ENCODE measurements at places on chromosomes 5 and 9. TPM values are rescaled to one million over a fixed set of nuclear protein-coding genes. Genes with fewer than 3 reads are reported as not detected.

Gene LCP2
- polyA plus RNA-seq = not detected

DNA sequence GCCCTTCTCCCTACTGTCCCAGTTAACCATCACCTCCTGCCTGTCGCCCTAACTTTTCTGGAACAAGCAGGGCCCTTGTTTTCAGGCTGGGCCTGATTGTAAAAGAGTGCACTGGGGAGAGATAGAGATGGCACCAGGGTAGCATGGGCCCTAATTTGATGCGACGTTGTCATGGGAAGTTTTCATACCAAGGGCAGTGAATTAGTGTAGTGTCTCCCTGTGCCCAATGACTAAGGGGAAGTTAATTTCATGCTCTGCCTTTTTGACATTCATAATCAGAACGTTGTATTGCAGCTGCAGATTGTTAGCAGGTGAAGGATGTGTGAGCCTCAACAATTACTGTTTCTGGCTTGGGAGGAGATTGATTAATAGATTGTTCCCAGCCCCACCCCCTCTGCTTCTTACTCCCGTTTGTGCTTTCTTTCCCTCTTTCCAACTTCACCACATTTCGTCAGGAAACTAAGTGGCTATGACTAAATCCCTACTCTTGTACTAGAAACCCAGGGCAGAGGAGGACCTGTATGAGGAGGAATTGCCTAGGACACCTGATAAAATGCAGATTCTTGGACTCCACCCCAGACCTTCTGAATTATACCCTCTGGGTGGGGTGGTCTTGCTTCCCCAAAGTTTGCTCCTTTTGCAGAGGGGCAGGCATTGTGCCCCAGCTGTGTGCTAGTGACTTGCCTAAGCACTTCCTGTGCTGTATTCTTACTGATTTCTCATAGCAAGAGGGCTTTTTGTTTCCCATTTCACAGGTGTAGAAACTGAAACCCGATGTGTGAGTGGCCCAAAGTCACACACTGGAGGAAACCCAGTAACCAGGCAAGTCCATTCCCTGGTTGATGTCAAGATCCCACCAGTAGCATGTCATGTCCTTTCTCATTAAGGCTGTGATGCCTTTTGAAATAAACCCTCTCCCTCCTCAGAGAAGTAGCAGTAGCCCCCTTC lies 56.3 kb downstream of the DAB2IP start:
- DNase-seq = no peak

- DNase-seq = no peak
Measured at GRCh38 chr5:90223756-90224155, 185.8 kb downstream of the CETN3 start.

GRCh38 chr9:116935149-116935897 lies 248.2 kb downstream of the TRIM32 start:
- no peak for DNase-seq

GRCh38 chr5:83026930-83027687 lies 50.1 kb downstream of the TMEM167A start:
- DNase-seq = no peak

GRCh38 chr9:87499424-87500017 lies 1.9 kb downstream of the DAPK1 start:
- DNase-seq = no peak

DNA sequence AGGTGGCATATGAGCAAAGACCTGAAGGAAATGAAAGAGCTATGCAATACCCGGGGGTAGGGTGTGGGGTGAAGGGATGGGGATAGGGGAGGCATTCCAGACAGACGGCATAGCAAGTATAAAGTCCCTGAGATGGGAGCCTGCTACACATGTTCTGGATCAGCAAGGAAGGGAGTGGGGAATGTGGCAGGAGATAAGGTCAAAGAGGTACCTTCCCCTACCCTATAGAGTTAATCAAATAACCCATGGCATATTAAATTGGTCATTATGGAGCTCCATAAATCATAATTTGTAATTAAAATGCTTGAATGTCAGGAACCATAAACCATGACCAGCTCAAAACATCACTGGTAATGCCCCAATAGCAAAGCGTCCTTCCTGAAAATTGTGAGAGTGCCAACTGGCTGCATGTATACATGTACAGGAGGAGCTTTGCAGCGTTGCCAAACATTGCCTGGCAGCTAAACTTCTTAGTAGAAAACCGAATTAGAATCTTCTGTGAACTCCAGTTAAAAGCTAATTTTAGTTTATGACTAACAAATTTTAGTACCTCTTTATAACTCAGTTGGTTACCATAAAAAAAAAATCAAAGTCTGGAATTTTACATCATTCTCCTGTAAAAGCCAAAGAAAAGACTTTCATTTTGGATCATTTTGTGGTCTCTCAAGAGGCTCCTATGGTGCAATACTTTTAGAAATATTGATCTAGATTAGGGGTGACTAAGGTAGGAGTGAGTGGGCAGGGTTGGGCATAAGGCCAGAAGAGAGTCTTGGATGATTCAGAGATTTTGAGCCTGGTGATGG lies 4.7 kb downstream of the DNAI1 start:
- peak; percentile 11 for DNase-seq

DNA sequence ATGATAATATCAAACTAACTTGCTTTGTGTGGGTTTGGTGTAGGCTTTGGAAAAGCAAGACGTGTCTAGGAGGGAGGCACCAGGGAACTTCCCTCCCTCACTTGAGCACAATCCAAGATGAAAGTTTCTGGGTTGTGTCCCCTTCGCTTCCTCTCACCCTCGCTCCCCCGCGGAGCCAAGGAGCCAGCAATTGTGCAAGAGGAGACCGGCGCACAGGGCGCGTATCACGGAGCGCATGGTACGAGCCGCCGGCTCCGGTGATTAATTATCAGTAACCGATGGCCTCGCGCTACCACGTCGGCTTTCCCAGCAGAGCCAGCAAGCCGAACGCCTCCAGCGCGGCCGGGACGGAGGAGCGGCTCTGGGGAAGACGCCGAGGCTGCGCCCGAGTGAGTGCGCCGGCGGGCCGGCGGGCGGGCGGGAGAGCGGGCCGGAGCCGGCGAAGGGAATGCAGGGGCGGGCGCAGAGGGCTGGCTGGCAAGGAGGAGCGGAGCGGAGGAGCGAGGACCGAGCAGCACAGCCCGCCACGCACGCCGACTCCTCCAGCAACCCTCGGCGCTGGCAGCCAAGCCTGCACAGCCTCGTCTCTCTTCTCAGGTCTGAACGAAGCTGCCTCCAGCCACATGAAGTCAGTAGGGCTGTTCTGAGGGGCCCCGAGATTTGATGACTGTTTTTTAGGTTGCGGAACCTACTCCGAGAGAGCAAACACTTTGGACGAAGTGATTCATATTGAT lies 143.6 kb downstream of the BNC2 start:
- DNase-seq = peak; percentile 84

Gene CPLANE1
- polyA plus RNA-seq = 5.4 TPM

Gene CYSRT1
- 0.81 TPM for polyA plus RNA-seq

DNA sequence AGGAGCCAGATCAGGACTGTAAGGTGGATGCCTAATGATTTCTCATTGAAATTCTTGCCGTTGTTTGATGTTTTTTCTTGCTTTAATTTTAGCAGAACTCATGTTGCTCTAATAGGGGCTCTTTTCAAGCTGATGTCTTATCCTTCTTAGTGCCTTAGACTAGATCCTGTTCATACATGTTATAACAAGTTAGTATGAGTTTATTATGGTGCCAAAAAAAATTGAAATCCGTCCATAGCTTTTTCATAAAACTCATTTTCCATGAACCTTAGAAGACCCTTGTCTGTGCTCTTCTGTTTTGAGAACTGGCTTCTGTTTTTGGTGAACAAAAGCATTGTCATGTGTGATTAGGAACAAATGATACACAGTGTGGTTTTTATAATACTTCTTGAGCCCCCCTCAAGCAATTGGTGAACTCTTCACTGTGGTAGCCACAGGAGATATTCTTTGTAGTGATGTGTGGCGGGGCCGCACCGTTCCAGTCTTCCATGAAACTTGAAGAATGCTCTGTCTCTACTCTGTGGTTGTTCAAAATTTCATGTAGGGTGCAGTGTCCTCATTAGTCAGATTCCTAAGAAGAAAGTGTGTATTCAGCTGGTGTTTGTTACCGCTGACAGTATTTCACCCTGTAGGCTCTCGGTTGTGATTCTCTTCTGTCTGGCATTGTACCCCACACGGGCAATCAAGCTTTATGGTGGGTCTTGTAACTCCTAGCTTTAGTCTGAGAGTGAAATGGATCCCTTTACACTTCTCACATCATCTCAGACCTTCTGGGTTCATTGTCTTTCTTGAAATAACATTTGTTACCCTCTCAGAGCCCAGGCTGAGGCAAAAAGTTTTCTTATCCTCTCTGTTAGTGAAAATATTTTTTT lies 10.7 kb downstream of the OTULIN start:
- no peak for DNase-seq

Gene GBGT1
- polyA plus RNA-seq = 2.6 TPM

Gene CCNI2
- 0.26 TPM for polyA plus RNA-seq

Gene ANKRD31
- 0.15 TPM for polyA plus RNA-seq

DNA sequence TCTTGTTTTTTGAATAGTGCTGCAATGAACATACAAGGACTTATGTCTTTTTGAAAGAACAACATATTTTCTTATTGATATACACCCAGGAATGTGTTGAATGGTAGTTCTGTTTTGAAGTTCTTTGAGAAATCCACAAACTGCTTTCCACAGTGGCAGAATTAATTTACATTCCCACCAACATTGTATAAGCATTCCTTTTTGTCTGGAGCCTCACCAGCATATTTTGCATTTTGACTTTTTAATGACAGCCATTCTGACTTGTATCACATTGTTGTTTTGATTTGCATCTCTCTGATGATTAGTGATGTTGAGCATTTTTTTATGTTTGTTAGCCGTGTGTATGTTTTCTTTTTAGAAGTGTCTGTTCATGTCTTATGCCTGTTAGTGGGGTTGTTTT lies 524.9 kb downstream of the SEMA5A start:
- no peak for DNase-seq

- no peak for DNase-seq
Measured at GRCh38 chr9:135711881-135712280, 9.9 kb downstream of the KCNT1 start.

DNA sequence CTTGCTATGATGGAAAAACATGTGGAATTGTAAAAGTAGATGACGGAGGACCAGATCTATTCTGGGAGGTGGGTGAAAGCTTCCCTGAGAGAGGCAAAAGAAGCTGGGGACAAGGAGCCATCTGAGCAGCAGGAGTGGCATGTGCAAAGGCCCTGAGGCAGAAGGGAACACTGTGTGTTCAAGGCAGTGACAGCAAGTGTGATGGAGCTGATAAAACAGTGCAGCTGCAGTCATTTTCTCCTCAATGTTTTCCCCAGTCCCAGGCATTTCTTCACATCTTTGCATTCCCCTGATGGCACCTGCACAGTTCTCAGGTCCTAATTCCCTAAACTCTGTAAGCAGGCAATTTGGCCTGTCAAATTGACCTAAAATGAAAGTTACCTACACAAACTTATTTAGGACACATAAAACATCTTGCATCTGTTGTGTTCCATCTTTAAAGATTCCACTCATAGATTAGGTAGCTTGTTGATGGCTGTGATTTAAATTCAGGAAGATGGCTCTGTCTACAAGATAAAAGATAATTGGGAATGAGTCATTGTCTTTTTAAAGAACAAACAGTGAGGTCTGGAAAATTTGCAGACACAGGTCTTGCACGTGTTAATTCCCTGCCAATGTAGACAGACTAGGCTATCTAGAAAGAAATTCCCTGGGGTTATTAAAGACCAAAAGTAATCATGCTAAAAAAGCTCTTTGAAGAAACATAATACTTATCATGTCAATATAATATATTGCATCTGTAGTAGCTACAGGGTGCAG lies 289.6 kb upstream of the SGCD start:
- no peak for DNase-seq

GRCh38 chr5:127187706-127188105 lies 102.9 kb upstream of the MEGF10 start:
- DNase-seq = no peak

Gene GPRIN1
- polyA plus RNA-seq = 6.1 TPM

Gene TAF11L5
- not detected for polyA plus RNA-seq

- no peak for DNase-seq
Measured at GRCh38 chr9:1929722-1930244, 85.4 kb upstream of the SMARCA2 start.

DNA sequence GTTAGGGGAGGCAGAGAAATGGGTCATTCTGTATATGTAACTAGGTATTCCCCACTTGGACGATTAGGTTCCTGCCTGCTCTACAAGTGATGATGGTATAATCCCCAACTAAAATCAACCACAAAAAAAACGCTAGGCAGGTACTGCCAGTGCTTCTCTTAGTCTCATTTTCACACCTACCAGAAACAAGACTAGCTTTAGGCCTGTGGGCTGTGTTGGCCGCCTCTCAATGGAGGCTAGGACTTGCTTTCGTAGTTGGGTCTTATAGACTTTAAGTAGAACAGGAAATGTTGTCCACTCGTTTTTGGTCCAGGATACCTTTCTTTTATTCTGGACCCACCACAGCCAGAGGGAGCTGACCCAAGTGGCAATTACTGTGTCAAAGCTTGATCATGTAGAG lies 111.8 kb downstream of the UNC13B start:
- no peak for DNase-seq

- DNase-seq = no peak
Measured at GRCh38 chr5:61651195-61651594, 319.1 kb downstream of the ZSWIM6 start.

- DNase-seq = no peak
Measured at GRCh38 chr9:130345897-130346385, 80.4 kb downstream of the HMCN2 start.

DNA sequence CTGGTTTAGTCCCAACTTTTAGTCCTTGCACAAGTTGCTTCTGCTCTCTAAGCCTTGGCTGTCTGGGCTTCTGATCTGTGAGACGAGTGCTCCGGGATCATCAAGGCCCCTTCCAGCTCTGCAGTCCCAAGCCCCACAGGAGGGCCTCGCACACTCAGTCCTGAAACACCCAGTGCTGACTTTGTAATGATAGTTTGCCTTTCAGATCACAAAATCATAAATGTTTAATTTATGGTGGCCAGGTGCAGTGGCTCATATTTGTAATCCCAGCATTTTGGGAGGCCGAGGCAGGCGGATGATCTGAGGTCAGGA lies 95.9 kb upstream of the SLC25A48 start:
- DNase-seq = no peak

GRCh38 chr5:51278539-51278938 lies 104.7 kb upstream of the ISL1 start:
- no peak for DNase-seq

DNA sequence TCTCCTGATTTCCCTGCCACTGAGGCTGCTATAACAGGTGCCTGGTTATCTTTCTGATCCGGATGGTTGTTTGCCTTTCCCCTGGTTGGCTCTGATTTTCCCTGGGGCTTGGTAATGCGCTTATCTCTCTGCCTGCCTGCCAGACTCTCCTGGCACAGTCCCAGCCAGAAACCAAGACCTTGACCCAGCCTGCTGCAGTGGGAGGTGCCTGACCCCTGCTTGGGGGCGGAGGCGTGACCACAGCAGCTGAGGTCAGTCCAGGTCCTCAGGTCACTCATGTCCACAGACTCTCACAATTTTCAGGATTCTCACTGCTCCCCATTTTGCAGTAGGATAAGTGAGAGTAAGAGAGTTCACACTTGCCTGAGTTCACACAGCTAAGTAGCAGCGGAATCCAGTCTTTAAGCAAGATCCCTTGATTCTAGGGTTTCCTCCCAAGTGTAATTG lies 24.4 kb upstream of the SYNPO start:
- no peak for DNase-seq

GRCh38 chr5:34996261-34996660 lies 51.5 kb downstream of the AGXT2 start:
- DNase-seq = no peak

GRCh38 chr5:115132465-115132864 lies 37.2 kb downstream of the TRIM36 start:
- DNase-seq = no peak

GRCh38 chr5:72597456-72597948 lies 90.3 kb upstream of the ZNF366 start:
- peak; percentile 52 for DNase-seq

Gene WDR31
- polyA plus RNA-seq = 1.9 TPM
